Activated CD4-positive, alpha-beta T cell treated with anti-CD3 and anti-CD28 coated beads, Interleukin-2, amount 50 U/mL, for 48 hours (primary cell): ENCODE measurements at places on chromosomes 13 and 19.

DNA sequence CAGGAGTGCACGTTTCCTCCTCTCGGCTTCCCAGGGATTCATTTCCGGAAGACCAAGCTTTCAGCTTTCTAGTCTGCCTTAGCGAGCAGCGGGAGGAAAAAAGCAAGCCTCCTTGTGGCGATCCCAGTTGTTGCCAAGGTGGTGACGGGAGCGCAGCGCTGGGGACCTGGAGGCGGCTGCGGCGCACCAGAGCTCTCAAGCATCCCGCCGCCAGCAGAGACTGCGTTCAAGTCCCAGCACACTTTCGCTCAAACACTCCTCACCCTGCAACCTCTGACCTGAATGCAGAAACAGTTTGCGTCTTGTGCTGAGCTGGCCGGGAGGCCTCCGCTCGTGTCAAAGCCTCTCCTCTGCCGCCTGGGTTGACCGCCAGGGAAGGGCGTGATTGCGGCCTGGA lies 4.9 kb downstream of the GSX1 start:
- DNase-seq = no peak

DNA sequence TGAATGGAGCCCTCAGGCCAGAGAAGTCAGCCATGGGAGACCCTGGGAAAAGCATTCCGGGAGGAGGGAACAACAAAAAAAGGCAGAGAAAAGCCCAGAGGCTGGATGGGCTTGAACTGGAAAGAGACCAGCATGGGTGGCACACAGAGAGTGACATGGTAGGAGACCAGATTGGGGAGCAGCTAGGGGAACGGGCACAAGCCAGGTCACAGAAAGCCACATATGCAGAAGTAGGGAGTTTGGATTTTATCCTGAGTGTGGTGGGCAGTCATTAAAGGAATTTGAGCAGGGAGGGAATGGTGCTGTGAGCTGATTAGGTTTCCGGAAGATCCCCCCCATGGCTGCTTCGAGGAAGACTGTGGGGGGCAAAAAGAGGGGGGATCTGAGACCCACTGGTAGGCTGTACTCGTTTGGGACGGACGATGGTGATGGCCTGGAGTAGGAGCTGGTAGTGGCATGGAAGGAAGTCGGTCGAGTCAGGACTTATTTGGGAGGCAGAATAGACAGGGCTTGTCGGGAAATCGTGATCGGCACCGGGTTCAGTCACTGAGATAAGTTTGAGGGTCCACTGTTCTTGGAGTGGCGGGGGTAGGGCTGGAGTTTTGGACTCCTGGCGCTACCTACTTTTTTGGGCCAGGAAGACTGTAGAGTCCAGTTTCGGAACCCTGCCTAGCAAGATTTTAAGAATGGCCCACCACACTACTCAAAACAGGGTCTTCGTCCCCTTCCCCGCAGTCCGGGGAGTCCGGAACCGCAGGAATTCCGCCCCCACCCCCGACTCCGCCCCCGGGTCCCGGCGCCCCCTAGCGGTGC lies 949 bp downstream of the SERTAD1 start:
- no peak for DNase-seq

- no peak for DNase-seq
Measured at GRCh38 chr13:46126056-46126455, 21.2 kb upstream of the CPB2 start.

GRCh38 chr13:32200741-32201140 lies 114.4 kb downstream of the ZAR1L start:
- DNase-seq = no peak

- no peak for DNase-seq
Measured at GRCh38 chr13:52003541-52003940, 7.7 kb downstream of the ATP7B start.

GRCh38 chr13:94479616-94480015 lies at the start of gene DCT:
Gene DCT, minus strand, starts transcription at chr13:94479682. Its CDS starts 427 bp downstream, at chr13:94479255.
- DNase-seq = no peak

DNA sequence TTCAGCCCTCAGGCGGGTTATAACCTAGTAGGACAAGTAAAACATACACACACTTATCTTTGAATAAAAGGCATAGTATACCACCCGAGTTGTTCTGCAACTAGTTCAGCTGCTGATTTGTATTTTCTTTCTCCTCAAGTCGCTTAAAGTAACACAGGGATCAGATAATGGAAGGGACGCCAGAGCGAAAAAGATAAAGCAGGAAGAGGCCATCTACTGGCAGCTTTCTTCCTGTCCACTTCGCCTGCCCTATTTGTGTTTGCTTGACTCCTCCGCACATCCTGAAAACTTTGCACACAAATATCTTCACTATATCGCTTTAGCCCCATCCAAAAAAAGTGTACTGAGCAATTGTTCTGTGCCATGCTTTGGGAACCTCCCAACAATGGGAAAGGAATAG lies 238.0 kb upstream of the SOX21 start:
- no peak for DNase-seq

- DNase-seq = peak; percentile 98
Measured at GRCh38 chr19:38849147-38849859, 483 bp downstream of the HNRNPL start.

- DNase-seq = no peak
Measured at GRCh38 chr13:46487748-46488147, 65.2 kb upstream of the LRCH1 start.

DNA sequence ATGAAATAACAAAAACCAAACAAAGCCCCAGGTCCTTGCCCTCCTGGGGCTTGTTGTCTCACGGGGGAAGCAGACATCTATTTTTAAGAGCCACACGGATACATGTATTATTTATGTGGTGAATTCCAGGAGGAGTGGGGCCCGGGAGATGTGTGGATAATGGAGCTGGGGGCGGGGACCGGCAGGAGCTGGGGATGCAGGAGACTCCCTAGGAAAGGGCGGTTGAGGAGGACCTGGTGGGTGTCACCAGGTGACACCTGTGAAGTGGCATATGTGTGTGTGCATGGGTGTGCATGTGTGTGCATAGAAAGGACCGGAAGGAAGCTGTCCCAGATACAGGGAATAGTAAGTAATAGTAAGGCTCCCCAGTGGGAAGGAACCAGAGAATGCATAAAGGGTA lies 148.9 kb downstream of the URI1 start:
- no peak for DNase-seq

- no peak for DNase-seq
Measured at GRCh38 chr13:79190932-79191331, 215.1 kb downstream of the RBM26 start.

DNA sequence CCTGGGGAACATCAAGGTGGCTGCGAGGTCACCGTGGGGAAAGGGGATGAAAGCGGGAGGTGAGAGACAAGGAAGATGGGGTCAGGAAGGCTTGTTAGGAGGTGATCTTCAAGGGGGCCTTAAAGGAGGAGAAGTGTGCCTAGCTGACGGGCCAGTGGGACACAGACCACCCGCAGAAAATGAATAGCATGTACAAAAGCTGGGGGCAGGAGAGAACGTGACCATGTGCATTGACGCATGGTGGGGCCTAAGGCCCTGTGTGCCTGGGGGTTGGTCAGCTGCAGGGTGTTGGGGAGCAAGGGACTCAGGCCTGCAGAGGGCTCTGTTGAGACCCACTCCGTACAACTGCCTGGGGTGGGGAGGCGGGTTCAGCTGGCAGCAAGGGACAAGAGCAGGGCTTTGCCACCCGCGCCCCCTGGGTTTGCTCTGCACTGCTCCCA lies 5.9 kb downstream of the RAB8A start:
- peak; percentile 41 for DNase-seq

DNA sequence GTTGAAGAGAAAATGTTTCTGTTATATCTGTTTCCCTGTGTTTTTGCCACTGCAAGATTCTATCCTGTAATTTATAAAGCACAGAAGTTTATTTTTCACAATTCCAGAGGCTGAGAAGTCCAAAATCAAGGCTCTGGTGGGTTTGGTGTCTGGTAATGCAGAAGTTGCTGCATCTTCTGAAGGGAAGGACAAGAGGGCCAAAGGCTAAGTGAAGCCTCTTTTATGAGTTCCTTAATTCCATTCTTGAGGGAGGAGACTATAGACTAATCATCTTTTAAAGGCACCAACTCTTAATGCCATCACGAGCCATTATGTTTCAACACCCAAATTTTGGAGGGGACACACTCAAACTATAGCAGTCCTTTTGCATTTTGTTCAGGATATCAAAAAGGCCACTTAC lies 34.1 kb upstream of the WDFY2 start:
- DNase-seq = no peak

GRCh38 chr19:40612831-40613689 lies 11.9 kb downstream of the LTBP4 start:
- DNase-seq = peak; percentile 88

DNA sequence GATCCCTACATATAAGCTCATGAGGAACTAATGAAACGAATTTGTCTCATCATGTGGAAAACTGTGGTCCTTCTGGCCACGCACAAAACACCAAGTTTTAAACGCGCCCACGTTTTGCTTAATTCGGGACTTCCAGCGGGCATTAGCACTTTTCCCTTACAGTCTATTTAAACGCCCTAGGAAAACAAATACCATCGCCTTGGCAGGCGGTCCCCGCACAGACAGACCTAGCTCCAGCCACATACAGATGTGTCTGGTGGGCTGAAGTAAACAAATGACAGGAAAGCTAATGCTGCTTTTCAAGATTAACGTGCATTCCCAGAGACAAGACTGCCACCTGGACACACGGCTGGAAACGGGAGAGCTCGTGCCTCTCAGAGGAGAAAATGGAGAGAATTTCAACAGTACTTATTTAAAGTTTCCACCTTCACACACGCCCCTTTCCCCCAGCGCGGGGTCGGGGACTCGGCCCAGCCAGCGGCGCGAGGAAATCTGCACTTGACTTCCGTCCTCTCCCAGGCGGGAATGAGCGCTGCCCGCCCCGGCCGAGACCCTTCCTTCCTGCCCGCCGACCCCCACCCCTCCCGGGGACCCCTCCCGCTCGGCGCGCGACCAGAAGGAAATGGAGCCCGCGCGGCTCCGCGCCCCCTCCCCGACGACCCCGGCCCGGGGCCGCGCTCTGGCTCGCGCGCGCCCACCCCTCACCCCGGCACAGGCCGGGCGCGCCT lies 931 bp downstream of the USP12 start:
- DNase-seq = peak; percentile 51

GRCh38 chr13:47303626-47304025 lies 406.8 kb upstream of the HTR2A start:
- DNase-seq = no peak

DNA sequence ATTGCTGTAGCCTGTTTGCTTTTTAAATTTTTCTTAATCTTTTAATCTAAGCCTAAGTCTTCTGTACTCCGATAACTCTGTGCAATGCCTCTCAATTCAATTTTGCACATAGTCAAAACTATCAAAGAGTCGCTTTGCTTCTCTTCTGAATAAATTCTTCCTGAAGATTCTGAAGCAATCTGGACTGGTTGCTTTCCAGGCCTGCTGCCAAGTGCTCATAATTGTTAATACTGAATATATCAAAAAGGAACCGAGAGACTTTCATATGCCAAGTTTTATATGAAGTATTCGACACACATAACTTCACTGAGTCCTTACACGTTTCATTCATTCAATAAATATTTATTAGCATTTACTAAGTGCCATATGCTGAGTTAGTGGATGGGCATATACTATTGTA lies 91.3 kb downstream of the EDNRB start:
- DNase-seq = no peak

- DNase-seq = no peak
Measured at GRCh38 chr13:25503856-25504255, 132.1 kb downstream of the ATP8A2 start.

- peak; percentile 73 for DNase-seq
Measured at GRCh38 chr19:55640577-55641425, at the start of gene ZNF580. Gene ZNF580, plus strand, starts transcription at chr19:55641002. Its CDS starts 1,507 bp downstream, at chr19:55642509.

GRCh38 chr13:99231721-99232120 lies 26.5 kb downstream of the GPR18 start:
- no peak for DNase-seq

DNA sequence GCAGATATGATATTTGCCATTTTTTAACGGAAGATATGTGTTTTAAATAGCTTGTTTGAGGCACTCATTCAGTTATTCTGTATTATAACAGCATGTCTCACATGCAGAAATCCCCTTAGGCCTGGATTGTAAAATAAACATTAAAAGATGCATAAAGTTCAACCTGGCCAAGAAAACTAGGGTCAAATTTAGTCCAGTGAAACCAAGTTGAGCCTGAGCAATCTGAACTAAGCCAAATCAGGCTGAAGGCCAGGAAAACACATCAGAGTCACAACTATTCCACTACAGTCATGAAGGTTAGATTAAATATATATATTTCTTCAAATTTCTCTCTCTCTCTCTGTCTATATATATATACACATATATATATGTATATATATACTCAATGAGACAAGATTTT lies 504.8 kb downstream of the SLITRK1 start:
- DNase-seq = no peak

DNA sequence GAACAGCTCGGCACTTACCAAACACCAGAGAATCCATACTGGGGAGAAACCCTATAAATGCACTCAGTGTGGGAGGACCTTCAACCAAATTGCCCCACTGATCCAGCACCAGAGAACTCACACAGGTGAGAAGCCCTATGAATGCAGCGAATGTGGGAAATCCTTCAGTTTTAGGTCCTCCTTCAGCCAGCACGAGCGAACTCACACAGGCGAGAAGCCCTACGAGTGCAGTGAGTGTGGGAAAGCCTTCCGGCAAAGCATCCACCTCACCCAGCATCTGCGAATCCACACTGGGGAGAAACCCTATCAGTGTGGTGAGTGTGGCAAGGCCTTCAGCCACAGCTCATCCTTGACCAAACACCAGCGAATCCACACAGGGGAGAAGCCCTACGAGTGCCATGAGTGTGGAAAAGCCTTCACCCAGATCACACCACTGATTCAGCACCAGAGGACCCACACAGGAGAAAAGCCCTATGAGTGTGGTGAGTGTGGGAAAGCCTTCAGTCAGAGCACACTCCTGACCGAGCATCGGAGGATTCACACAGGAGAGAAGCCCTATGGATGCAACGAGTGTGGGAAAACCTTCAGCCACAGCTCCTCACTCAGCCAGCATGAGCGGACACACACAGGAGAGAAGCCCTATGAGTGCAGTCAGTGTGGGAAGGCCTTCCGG lies 8.3 kb downstream of the ZNF135 start:
- DNase-seq = no peak

GRCh38 chr19:7980635-7981121 lies 24.8 kb downstream of the ELAVL1 start:
- DNase-seq = no peak

- no peak for DNase-seq
Measured at GRCh38 chr19:47839913-47840312, 18.2 kb downstream of the CRX start.

DNA sequence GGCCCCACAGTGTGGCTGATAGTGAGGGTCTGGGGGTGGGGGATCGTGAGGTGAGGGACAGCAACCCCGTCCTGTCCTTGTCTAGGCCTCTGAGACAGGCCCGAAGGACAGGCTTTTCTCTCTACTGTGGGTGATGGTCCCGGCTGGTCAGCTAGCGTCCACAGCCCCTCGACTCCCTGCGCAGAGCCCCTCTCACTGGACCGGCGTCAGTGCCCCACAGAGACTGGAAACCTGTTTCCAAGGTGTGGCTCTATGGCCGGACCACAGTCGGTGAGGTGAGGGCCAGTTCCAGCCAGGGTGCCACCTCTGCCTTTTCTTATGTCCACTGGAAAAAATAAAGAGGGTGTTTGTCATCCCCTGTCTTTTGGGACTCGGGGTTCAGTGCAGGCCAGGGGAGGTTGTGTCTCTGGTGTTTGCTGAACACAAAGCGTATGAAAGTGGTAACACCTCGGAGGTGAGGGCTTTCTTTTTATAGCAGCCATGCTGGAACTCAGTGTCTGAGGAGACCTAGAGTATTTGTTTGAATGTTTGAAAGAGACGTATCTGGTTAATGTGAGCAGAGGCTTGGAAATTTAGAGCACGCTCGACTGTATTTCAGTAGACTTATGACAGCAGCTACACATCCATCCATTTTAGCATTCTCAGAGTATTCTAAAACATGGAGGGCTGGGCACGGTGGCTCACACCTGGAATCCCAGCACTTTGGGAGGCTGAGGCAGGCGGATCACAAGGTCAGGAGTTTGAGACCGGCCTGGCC lies 22.8 kb downstream of the ATP11A start:
- no peak for DNase-seq

GRCh38 chr19:28869459-28869858 lies 343.5 kb downstream of the UQCRFS1 start:
- DNase-seq = no peak
